Endothelial cell (in vitro differentiated cells): ENCODE measurements at places on chromosomes 3 and 15.

DNA sequence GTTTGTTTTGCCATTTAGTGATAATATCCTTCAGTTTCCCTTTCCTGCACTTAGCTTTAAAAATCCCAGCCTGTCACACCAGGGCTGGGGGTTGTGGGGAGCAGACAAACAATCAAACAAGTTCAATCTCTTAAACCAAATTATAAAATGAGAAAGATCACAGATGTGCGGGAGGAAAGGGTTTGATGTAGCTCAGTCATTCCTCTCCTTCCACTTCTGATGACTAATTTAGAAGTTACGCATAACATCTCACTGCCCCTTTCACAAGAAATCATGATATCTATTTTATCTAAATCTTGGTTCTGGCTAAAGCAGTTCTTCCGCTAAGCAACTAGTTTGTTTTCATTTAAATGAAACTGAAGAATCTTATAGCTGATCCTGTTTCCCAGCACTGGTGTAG, 34.1 kb upstream of the ATG7 start:
- no peak for DNase-seq

DNA sequence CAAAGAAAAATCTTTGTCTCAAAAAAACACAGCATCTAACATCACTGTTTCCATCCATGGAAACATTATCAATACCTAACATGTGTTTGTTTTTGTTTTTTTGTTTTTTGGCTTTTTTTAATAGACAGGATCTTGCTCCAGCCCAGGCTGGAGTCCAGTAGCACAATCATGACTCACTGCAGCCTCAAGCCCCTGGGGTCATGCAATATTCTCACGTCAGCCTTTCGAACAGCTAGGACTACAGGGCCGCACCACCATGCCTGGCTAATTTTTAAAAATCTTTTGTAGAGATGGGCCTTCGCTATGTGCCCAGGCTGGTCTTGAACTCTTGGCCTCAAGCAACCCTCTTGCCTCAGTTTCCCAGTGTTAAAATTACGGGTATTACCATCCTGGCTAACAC, 52.8 kb downstream of the RAF1 start:
- no peak for DNase-seq

DNA sequence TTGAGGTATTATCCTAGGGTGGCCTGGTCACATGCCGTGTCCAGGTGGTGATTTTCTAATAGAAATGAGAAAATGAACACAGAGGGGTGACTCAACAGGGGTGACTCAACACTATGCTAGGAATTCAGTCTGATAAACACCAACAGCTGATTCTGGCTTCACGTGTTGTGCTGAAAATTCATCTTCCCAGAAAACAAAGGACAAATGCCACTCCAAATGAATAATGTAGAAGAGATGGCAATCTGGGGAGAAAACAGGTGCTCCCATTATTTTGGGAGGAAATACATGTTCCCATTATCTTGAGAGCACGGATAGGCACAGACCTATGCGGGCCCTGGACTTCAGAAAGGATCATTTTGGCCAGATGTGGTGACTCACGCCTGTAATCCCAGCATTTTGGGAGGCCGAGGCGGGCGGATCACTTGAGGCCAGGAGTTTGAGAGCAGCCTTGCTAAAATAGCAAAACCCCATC, 101.2 kb upstream of the MEX3B start:
- DNase-seq: no peak

DNA sequence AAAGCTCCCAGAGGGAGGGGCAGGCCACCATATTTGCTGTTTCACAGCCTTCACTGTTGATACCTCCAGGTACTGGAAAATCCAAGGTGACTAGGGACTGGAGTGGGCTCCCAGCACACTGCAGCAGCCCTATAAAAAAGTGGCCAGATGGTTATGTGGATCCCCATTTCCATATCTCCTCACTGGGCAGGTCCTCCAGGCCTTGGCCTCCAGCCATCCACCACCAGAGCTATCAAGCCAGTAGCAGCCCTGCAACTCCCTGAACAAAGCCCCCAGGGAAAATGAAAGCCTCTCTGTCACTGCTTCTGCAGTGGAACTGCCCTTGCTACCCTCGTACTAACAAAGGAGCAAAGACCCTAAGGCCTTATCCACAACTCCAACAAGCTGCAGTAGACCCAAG, 58.4 kb downstream of the ILDR1 start:
- no peak for DNase-seq

DNA sequence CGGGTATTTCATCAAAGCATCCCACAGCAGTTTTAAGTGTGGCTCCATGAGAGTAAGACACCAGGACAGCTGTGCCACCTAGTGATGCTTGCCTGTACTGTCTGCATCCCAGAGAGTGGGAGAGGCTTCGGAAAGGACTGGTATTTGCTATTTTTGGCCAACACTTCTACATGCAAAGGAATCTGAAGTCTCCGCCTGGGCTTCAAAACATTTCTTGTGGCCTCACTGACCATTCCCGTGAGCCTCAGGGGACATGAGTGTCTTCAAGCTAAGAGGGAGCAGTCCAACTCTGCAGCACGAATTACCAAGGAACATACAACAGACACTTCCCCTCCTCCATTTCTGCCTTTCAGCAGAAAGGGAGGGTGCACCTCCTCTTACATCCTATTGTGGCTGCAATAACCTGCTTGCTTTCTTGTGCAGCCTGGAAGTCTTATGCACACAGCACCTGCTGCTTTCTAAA, 177.5 kb downstream of the RORA start:
- peak; percentile 21 for DNase-seq

GRCh38 chr3:50170689-50171088, 15.6 kb downstream of the SEMA3F start:
- no peak for DNase-seq

DNA sequence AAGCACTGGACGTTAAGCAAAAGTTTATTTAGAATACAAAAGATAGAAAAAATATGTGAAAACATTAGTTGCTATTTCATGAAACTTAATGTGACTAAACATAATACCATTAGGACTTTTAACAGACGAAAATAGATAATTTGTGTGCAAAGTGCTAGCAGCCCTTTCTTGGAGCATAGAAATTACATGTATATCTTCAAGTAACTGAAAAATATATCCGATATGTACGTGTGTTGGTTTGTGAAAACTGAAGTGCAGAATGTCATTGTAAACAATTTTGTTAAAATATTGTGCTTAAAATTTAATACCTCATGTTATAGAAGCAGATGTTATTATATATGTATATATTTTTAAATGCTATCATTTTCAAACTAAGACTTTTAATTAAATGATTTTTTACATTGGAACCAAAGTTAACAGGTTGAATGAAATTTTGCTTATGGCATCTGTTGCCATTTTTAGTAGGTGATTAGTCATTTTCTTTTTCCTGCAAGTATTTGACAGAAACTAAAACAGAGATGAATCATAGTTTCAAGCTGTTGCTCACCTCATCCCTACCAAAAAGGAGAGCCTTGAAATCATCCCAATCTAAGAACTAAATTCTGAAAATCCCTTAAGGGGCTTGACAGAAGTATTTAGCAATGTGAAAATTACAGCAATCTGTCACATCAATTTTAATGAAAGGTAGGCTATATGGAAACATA, 334.8 kb downstream of the NAALADL2 start:
- no peak for DNase-seq

- DNase-seq: no peak
Observed at GRCh38 chr3:106097817-106098435, 229.1 kb upstream of the CBLB start.

DNA sequence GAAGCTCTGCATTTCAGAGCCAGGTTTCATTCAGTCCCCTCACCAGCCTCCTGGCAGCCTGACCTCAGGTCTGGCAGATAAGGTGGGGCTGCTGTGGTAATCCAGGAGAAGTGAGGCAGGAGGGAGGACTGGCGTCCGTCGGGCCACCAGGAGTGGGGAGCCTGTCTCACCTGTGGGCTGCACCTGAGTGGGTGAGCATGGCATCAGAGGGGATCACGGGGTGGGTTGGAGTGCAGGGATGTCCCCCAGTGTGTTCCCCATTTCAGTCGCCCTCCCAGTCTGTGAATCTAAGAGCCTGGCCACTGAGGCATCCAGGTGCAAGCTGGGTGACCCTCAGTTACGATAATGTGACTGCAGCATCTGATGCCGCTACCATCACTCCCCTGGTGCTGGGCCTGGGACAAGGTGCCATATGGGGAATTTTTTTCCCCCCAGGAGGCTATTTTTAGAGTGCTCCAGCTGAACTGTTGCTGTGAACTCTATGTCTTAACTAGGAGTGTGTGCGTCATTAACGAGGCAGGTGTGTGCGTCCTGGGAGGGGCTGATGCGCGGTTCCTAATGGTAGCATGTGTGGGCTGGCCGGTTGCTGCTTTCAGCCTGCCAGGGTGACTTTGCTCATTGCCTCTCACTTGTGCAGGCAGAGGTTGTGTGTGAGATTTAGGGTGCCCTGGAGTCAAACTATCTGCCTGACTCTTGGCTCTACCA, 165.2 kb downstream of the SLCO3A1 start:
- DNase-seq: no peak

DNA sequence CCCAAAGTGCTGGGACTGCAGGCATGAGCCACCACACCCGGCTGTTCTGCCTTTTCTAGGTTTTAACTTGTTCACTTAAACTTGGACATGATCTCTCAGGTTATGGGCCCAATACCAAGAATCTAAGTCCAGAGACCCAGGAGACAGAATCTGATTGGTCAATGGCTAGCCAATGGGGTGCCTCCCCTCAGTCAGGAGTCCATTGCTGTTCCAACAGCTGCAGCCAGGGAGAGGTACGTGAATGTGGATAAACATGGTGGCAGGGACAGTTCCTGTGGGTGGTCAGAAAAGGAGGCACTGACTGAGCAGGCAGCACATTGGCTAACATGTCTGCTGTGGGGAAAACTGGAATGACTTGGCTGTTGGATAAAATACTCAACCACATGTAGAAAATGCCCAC, 140.3 kb downstream of the RPLP1 start:
- no peak for DNase-seq

- DNase-seq: no peak
Observed at GRCh38 chr3:138381413-138381901, 33.1 kb downstream of the MRAS start.

DNA sequence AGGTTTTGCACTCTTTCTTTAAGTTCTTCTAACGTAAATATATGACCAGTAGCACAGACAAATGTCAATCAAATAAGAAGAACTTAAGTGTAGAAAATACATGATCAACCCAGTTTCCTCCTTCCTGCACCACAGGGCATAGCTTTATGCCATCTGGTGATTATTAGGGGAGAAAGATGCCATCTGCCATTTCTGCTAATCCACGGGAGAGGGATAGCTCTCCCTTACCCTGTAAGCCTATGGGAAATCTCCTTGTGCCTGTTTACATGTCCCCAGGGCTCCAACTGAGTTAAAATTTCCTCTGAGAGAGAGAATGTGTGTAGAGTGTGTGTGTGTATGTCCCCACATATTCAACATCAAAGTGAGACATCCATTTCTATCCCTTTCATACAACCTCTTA, 135.9 kb downstream of the RSL24D1 start:
- no peak for DNase-seq

- no peak for DNase-seq
Observed at GRCh38 chr15:88805031-88805780, 2.0 kb downstream of the ACAN start.
